ENCODE measurements at places on chromosomes 2 and 18.

- no peak for DNase-seq
Observed at GRCh38 chr2:195756218-195756942, 99.4 kb downstream of the SLC39A10 start.

DNA sequence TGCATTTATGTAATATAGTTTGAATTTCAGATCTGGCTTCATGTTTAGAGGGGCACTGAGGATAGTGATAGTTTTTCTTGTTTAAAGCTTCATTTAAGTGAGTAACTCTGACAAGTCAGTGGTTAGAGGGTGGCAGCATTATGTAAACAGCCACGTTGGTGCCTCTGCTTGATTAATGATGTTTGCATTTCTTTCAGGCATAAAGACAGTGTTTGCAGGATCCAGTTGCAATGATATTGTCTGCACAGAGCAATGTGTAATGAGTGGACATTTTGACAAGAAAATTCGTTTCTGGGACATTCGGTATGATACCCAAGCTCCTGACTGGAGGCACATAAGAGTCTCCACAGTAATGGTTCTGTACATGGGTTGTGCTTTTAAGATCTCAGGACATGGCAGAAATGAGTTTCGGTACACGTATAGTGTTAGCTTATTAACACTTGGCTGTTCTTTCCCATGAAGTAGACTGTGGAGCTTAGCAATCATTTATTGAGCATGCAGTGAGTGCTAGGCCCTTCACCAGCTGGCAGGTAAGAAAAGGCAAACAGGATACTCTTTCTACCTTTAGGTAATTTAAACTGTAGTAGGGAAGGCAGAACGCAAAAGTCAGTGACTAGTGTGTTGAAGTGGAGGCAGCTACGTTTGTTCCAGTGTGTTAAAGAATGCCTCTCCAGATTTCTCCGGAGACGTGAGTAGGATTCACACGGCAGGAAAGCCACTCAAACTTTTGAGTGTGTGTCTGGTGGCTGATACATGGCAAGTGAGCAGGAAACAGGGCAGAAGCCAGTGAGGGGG, 17.4 kb upstream of the SAG start:
- DNase-seq = no peak

DNA sequence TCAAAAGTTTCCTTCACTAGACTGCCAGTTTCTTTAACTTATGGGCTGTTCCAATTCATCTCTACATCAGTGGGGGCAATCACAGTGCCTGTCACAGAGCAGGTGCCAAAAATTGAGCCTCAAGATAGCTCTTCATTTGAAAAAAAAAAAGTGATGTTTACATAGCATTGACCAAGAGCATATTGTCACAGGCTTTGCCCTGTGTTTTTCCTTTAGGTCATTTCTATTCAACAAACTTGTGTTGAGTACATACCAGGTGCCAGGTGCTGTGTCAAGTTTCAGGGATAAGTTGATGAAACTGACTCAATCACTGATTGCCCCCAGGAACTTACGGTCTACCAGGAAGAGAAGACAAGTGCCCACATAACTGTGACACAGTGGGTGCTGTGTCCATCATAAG, 22.2 kb upstream of the NT5C1B start:
- no peak for DNase-seq

- DNase-seq = no peak
Observed at GRCh38 chr2:85160966-85161960, 28.1 kb downstream of the TCF7L1 start.

DNA sequence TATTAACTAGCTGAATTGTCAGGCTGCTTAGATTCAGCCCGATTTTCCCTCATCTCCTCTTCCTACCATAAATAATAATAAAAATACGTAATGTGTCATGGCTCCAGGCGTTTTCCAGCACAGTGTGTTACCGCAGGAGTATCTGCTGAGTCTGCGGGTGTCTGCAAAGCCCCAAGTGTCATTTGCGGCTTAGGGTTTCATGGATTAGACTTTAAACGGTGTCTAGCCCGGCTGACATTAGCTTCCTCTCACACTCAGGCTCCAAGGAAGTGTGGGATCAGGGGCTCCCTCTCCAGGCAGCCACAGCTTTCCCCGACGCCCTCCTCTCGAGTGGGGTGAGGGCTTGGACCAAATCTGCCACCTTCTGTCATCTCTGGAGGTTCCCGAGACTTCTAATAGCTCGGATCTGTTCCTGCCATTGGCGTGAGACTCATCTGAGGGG, 14.1 kb upstream of the HOXD1 start:
- no peak for DNase-seq

DNA sequence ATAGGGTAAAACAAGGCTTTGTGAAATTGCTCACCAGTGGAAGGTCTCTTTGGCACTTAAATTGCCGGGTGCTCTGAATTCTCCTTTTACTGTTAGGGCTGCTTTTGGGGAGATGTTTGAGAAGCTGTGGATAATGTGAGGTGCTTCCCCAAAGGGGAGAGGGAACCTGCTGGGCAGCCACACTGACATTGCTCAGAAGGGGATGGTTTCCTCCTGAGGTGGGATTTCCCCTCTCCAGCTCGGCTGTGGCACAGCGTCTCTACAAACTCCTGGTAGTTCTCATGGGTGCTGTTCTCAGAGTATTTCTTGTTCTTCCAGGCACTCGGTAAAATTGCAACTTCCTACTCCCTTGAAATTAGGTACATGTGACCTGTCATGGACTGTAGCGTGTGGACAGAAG, 124.2 kb downstream of the LPIN1 start:
- DNase-seq = no peak

GRCh38 chr2:201237486-201238123, 22.7 kb upstream of the CASP8 start:
- DNase-seq = no peak

DNA sequence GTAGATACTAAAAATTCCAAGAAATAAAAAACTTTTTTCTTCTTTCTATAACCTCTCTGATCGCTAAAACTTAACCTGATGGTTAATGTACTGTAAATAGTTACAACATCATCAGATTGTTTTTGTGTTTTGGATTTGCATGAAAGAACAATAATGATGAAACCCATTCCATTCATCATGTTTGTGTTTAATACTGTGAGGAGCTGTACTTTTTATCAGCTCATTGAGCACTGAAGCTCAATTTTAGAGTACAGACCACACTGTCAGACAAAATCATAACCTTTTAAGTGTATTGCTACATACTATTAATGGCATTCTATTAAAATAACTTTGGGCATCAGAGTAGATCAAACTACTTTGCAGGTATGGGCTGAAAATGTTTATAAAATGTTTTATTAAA, 14.8 kb upstream of the BBS5 start:
- DNase-seq = no peak

DNA sequence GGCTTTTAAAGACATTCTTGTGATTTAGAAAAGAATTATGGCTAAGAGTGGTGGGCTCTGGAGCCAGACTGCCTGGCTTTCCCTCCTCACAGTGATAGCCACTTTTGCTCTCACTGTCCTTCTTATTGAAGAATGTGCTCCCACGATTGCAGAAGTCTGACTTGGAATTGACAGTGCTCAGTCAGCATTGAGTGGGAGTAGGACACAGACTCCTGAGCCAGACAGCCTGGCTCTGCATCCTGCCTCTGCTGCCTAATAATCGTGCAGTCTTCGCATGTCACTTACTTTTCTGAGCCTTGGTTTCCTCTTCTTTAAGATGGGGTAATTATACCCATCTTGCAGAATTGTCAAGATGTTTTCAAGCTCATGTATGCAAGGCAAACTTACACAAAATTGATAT, 23.3 kb downstream of the SPATS2L start:
- DNase-seq = no peak

Data from dorsolateral prefrontal cortex (tissue), 122 donors.